ENCODE measurements at places on chromosomes 2 and 18.
A peak's percentile ranks its signal among the peaks of the same experiment; 100 is the strongest.

DNA sequence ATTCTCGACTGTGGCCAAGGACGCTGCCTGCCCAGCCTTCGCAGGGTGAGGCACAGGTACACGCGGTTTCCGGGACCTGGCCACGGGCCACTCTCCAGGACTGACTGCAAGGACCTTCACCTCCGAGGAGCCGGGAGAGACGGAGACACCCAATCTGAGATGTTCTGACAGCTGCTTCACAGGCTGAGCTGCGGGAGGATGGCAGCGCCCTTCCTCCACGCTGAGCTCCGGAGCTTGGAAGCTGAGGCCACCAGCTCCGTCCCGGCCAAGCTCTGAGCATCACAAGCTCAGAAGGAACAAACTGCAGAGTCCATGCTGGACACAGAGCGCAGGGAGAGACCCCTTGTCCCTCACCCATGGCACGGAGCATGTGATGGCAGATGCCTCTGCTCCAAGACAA lies 71.1 kb upstream of the CTDP1 start:
- DNase-seq = no peak

DNA sequence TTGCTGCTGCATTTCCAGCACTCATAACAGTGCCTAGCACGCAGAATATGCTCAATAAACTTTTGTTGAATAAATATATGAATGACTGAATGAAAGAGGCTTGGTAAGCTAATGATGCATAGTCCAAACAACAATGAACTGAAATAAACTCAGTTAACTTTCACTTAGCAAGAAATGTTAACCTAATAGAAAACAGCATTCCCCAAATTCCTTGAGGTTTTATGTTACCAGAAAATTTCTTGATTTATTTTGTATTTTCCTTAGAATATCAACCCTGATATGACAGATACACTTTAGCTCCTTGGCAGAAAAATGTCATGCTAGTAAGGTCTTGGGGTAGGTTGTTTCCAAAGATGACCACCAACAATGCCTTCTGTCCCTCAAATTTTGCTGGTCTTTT lies 217.4 kb downstream of the KCNE4 start:
- no peak for DNase-seq

DNA sequence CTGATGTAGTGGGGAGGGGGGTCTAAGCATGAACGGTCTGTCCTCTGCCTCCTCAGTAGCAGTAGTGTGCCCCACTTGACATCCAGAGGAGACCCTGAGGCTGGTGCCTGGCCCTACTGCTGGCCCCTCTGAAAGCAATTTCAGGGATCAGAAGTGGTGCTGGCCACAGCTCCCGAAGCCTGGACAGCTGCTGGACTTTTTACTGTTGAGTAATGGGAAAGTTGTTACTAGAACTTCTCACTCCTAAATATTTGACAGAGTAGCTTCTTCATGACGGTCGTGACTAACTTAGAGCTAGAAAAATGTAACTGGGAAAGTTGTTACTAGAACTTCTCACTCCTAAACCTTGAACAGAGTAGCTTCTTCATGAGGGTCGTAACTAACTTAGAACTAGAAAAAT lies 23.3 kb downstream of the CTDP1 start:
- no peak for DNase-seq

- no peak for DNase-seq
Measured at GRCh38 chr2:208099682-208100470, 24.4 kb downstream of the CRYGD start.

- no peak for DNase-seq
Measured at GRCh38 chr2:100764430-100764829, 55.5 kb upstream of the NPAS2 start.

GRCh38 chr2:109409321-109410038 lies 204.3 kb downstream of the SEPTIN10 start:
- no peak for DNase-seq

DNA sequence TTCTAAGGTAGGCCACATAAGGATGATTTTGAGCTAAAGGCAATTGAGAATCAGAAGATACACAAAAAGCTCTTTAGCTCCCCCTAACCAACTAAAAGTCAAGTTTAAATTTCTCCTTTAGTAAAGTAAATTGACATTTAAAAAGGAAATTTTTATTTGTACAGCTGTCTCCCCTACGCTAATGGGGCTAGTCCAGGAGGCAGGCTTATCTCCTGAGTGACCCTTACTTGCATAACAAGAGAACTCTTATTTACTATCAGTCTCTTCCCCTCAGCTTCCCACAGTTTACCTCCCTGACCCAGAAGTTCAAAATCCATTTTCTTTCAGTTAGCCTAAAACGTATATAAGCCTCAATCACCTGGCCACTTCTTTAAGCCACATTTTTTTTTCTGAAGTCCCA lies 1002.8 kb upstream of the NRXN1 start:
- DNase-seq = no peak

DNA sequence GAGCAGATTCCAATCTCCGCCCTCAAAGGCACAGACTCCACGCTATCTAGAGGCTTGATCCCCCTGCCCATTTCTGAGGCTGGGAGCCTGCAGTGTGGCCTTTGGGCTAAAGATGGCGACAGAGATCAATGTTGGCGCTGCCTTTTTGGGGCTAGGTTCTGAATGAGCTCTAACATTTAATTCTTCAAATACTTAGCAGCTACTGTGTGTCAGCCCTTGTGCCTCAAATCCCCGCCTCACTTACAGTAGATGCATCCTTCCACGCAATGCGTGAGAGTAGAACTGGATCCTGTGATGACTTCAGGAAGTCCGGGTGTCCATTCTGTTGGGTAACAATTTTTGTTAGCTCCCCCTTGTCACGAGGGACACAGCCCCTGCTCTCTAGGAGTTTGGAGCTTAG lies 12.4 kb downstream of the IL1F10 start:
- DNase-seq = peak; percentile 26

- no peak for DNase-seq
Measured at GRCh38 chr2:7394195-7394594, 477.0 kb downstream of the RNF144A start.

Measured in naive thymus-derived CD4-positive, alpha-beta T cell (primary cell).